ENCODE measurements at places on chromosomes 16 and 17.

DNA sequence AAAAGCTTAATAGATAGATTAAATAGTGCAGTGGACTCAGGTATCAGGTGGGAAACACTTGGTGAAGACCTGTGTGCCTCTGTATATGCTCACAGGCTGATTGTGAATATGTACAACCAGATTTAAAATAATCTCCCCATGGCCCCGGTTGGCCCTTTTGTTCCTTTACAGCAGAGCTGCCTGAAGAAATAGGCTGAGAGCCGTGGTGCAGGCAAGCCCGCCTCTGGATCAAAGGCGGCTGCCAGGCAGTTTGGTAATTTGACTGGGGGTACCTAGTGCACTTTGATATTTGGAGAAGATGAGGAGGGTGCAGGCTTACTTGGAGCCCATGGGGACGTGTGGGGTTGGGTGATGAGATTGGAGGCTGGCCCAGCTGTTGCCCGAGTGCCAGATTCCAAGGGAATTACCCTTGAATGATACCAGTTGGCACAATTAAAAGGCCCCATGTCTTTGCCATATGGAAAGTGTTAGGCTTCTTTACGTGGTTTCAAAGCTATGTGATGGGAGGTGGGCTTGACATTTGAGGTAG is 5.0 kb downstream of the NKD1 start:
- no peak for DNase-seq

DNA sequence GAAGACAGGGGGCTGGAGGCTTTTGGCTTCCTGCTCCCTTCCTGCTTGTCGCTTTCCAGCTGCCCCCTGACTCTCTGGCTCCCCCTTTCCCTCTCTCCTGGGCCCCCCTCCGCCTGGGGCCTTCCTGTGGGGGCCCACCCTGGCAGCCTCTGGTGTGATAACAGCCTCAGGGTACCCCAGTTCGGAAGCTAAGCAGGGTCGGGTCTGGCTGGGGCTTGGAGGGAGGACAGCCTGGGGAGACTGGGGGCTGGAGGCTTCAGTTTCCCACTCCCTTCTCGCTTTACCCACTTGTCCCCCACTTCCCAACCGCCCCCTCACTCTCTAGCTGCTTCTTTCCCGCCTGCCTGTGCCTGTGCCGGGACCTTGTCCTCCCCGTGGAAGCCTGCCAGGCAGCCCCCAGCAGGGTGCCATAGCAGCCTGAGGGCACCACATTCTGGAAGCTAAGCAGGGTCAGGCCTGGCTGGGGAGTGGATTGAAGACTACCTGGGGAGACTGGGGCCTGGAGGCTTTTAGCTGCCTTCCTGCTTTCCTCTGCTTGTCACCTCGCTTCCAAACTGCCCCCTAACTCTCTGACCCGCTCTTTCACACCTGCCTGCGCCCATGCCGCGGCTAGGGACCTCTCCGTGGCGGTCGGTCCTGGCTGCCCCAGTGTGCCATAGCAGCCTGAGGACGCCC is 2275.5 kb downstream of the TP53TG3F start:
- no peak for DNase-seq

DNA sequence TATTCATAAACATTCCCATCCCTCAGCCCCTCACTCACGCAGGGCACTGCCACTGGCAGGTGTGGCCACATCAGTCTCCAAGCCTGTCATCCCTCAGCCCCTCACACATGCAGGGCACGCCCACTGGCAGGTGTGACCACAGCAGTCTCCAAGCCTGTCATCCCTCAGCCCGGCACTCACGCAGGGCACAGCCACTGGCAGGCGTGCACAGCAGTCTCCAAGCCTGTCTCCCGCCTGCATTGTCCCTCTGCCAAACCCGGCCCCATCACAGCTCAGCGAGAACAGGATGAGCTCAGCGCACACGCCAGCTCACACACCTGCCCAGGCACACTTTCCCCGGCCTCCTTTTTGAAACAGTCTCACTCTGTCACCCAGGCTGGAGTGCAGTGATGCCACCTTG is 11.4 kb upstream of the KREMEN2 start:
- DNase-seq: no peak

DNA sequence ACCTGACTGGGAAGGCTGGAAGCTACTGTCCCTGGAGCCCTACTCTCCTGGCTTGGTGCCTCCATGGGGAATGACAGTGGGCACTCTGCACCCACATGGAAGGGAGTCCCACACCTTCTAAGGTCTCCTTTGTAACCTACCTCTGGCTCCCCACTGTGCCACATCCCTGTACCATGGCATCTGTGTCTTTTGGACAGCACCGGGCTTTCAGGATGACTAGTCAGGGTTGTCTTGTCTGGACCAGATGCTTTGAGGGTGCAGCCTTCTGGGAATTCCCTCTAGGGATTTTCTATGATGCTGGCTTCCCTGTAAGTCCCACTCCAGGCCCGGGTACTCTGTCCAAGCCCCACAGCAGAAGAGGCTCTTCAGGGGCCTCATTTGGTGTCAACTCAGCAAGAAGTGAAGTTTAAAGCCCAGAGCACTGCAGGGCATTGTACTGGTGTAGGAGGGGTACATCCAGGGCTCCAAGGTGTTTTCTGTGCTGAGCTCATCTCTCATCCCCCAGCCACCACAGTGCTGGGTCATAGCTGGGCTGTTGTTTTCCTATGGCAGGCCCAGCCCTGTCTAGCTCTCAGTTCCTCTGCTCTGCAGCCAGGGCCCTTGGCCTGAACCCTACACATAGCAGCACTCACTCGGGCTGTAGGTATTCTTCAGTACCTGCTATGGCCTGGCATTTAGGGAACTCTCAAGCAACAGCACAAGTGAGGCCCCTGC is 255.3 kb downstream of the CPPED1 start:
- no peak for DNase-seq

DNA sequence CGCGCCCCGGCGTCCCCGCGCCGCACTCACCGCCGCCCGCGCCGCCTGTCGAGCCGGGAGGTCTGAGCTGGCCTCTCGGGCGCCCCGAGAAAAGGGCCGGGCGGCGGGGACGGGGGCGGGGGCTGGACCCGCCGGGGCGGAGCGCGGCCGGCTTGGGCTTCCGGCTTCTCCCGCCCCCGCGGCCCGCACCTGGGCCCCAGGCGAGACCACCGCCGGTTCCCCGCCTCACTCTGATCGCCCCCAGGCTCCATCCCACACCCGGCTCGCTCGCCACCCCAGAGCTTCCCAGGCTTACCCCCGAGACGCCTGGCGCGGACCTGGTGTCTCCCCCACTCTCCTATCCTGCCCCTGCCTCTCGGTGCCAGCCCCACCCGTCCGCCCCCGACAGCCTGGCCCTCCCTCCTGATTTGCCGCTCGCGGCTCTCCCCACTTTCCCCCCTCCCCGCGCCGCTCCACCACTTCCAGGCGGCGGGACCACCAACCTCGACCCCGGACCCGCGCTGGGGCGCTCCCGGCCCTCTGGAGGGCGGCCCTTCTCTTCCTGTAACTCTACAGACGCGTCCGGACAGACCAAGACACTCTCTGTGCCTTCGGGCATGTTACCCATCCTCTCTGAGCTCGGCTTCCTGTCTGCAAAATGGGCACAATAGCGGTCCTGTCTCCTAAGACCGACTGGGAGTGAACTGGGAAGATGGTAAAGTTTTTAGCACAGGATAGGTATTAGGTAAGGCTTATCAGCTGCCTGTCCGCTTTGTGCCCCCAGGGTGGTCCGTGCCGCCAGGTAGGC is at the start of gene LITAF:
LITAF (minus strand) TSS at position 64 of the 787 bp plus-strand sequence. CDS start 30,189 bp downstream, outside the sequence.
- DNase-seq: peak; percentile 31

- DNase-seq: no peak
Observed at GRCh38 chr17:64337676-64338075, 53.0 kb downstream of the PECAM1 start.

DNA sequence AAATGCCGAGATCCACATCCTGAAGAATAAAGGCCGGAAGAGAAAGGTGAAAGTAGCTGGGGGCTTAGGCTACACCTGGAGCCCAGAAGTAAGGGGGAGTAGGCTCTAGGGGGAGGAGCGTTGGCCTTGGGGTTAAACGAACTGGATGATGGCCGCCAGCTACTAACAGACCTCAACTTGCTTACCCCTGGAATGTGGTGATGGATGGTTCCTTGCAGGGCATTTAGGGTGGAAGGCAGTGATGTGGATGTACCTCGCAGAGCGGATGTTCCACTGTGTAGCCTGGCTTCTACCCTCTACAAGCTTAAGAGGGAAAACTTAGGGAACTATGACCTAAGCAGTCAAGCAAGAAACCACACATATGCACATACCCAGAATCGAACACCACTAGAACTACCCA is 2.3 kb upstream of the MAZ start:
- DNase-seq: no peak

- DNase-seq: no peak
Observed at GRCh38 chr17:70100983-70101382, 26.0 kb downstream of the KCNJ16 start.

DNA sequence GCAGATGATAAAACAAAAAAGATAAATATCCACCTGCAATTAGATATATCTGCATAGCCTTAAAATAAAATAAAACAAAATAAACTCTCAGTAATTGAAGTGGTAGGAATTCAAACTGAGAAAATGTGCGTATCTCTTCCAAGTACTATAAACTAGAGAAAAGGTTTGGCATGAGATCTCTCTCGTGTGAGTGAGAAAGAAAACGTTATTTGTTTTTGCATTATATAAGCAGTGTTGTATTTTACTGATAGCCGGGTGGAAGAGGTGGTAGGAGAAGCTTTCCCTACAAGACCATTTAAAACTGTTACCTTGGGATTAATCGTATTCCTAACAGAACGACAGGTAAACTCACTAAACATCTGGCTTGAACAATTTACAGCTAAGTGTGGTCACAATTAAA is 15.6 kb downstream of the CDH8 start:
- DNase-seq: no peak

DNA sequence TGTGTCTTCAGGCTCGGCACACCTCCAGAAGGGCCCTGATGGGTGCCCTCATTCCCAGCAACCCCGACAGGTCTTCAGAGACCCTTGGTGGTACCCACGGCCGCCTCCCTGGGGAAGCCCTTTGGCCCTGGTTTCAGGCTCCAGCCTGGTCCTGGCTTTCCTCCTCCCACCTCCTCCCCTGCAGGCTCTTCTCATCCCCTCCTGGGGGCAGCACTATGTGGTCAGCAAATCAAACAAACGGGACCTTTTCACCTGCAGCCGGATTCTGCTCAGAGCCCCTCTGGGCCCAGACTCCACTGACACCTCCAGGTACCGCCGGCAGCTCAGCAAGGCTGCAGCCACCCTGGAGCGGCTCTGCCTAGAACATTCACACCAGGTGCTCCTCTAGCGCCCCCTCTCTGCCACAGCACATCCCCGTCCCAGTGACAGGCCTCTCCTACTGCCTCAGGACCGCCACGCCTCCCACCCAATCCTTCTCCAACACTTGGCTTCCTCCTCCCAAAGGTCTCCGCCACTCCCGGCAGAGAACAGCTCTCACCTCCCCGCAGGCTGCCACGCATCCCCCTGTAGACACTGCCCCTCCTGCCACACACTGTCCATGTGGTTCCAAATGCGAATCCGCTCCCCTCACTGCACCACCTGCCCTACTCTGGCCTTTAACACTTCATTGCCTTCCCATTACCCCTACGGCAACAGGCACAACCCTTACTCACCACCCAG is 12.0 kb downstream of the CORO7 start:
- no peak for DNase-seq

DNA sequence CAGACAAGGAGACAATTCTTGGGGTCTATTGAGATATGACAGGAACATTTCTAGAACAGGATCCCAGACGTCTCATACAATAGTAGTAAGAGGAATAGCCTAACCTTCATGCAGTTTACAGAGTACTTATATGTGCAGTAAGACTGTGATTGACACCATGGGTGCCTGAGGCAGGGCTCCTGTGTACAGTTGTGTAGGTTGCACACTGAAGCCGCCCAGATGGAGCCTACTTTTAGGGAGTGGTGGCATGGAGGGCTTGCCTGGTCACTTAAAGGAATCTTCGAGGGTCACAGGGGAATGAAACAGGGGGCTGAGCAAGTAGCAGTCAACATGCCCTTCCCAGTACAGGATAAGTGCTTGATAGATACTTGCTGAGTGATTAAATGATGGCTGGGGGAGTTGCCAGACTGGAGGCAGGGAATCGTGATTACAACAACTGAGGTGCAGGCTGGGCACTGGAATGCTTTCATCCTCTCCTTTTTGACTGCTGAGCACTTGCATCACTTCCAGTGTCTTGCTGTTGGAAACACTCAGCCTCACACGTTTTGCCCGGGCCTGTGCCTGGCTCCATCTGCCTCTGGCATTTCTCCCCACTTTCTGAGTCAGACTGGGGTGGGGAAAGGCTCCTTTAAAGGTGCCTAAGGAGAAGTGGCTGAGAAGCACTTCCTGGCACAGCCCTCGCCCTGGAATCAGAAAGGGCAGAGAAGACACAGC is 71.0 kb downstream of the COPRS start:
- DNase-seq: peak; percentile 72

DNA sequence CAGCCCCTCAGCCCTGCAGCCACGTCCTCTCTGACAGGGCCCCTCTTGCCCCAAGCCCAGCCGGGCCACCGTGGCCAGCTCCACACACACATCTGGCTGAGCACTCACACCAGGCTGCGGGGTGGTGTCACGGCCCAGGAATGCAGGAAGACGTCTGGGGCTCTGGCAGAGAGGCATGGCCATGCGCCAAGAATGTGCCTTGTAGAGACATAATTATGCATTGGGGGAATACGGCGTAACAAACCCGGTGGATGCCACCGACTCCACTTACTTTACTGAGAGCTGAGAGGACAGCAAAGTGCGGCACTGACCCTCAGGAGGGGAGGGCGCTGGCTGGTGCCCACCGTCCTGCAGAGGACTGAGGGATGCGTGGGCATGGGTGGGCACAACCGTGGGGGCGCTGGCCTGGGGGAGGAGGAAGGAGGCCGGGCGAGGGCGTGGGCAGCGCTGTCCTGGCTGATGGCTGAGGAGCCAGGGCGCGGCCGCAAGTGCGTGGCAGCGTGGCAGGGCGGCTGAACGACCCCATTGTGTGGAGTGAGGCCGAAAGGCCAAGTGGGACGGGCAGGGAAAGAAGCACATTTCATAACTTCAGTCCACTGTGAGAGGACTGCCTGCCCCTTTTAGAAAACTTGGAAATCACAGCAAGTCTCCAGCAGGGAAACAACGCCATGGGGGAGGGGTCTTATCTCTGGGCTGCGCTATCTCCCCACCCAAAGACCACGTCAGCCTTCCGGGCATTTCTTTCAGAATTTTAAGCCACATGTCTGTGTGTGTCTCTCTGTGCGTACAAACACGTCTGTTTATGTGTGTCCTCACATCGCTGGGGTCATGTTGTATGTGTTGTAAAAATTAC is 30.6 kb downstream of the METRNL start:
- DNase-seq: no peak

Data from cerebellum (tissue), 4 donors.